ENCODE measurements at places on chromosomes 1 and 21. TPM values are rescaled to one million over a fixed set of nuclear protein-coding genes. Genes with fewer than 3 reads are reported as not detected.

GRCh38 chr1:214808845-214809460, 206.0 kb downstream of the CENPF start:
- DNase-seq = peak; percentile 54

- peak; percentile 13 for DNase-seq
These were observed 143.5 kb downstream of the DMRTA2 start for GRCh38 chr1:50279622-50280330.

DNA sequence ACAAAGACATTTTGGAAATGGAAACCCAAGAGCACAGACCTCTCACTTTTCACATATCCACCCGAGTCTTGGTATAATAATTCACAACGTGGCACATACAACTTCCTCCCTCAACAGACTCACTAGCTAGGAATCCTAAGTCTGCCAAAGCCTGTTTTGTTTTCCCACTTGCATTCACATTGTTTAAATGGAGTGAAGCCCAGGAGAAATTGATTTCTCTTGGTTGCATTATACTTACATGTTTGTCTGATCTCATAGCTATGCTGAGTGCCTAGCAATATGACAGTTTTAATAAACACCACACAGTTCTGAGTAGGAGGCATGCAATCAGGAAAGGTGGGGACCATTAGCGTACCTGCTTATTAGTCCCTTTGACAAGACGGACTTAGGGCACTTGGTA, 348.6 kb upstream of the ADGRL4 start:
- peak; percentile 19 for DNase-seq

GRCh38 chr1:241706257-241706656, 54.2 kb downstream of the WDR64 start:
- peak; percentile 33 for DNase-seq

DNA sequence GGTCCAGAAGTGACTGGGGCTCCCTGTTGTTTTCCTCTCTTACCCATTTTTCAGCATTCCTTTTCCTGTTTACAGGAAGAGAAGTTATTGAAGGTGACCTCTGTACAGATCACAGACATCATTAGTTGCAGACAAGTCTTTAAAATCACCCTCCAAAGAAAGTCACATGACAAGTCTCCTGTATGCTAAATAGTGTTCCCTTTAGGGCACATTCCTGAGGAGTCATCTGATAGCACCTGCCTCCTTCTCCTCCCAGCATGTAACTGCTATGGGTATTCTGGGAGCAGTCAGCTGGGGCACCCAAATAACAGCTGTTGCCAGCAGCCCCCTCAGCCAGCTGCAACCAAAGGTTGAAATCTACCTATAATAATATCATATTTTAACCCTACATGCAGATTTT, 200.6 kb downstream of the PTGER3 start:
- no peak for DNase-seq

- peak; percentile 52 for DNase-seq
These were observed 111.9 kb upstream of the L1TD1 start for GRCh38 chr1:62082456-62083363.

- DNase-seq = no peak
These were observed 74.2 kb upstream of the NEK7 start for GRCh38 chr1:198082576-198082975.

GRCh38 chr1:238927899-238928298, 458.5 kb upstream of the CHRM3 start:
- DNase-seq = no peak

- DNase-seq = peak; percentile 29
These were observed 898.6 kb downstream of the AMY1C start for GRCh38 chr1:104648269-104648691.

- no peak for DNase-seq
These were observed 228.3 kb upstream of the PKN2 start for GRCh38 chr1:88455621-88456256.

DNA sequence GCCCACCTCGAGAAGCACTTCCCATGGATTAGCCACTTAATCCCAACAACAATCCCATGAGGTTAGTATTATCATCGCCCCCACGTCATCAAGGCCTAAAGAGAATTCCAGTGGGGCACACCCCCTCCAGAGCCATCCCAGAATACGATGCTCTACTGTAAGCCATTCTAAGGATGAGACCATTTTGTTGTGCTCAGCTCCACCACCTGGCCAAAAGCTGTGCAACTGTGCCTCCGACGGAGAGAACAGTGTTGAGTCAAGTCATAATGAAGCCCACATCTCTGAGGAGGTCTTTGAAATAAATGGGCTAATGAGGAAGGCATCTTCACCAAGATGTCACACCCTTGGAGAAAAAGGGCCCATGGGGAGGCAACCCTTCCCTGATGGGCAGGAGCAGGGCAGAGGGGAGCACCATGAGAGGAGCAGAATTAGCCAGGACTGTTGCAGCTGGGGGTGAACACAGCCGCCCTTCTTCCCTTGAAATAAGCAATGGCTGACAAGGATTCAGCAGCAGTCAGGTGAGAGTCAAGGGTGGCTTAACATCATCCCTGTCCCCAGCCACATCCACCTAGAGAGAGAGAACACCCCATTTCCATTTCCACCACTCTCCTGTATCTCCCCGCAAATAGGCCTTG, 14.6 kb downstream of the SYF2 start:
- DNase-seq = no peak

DNA sequence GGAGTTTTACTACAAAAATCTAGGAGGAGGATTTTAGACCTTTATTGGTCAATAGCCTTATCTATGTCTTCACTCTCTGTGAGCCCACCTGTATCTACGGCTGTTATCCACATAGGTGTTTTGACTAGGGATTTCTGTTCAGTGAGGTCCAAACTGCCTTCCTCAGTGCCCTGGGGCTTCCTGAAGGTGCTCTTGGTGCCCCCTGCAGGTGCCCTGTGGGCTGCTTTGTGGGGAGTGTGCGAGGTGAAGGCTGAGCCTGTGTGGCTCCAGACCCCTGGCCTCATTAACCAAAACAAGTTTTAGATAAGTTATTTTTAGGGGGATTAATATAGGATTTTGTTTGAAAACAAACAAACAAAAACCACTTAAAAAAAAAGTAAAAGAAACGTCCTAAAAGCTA, 122.5 kb downstream of the KIF26B start:
- DNase-seq = no peak

GRCh38 chr1:43947874-43948437, 1.2 kb downstream of the IPO13 start:
- DNase-seq = no peak

DNA sequence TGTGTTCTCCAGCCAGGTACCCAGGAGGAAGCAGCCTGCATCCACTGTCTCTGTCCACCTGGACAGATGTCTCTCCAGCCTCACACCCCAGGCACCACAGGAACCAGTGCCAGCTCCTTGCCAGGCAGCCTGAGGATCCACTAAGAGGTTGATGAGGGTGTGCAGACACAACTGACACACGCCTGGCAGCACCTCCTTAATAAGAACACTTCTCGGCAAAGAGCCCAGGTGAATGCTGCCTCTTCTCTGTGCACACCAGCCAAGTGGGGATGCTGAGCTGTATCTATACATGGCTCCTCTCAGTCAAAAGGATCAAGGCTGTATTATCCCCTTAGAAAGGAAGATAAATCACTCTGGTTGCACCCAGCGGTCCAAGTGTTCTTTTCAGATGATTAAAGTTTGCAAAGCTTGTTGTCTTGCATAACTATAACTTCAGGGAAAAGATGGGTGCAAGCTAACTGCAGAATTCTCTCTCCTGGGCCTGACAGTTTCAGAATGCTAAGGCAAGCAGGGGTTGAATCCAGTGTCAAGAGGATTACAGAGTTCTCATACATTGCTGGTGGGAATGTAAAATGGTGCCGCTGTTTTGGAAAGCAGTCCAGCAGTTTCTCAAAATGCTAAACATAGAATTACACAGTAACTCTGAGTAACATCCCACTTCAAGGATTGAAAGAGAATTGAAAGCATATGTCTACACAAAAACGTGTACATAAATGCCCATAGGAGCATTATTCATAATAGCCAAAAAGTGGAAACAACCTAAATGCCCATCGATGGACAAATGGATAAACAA, 3.7 kb upstream of the CAPN8 start:
- no peak for DNase-seq

DNA sequence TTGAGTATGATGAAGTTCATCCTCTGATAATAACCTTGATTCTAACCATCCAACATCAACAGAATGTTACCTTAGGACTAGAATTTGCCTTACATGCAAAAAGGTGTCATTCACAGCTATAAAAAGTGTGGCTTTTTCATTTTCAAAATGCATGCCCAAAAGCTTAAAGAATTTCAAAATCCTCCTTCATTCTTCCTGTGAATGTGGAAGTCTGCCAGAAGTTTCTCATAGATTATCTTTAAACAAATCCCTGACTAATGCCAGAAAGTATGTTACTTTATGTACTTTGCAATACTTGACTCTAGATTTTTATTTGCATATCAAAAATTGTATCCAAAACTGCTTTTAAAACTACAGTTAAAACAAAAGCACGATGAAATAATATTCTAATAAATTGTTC, 270.6 kb upstream of the ZRANB2 start:
- peak; percentile 29 for DNase-seq

- no peak for DNase-seq
These were observed 9.8 kb downstream of the DISP1 start for GRCh38 chr1:222824641-222825040.

- DNase-seq = peak; percentile 66
These were observed 9.2 kb upstream of the EVA1C start for GRCh38 chr21:32403201-32403777.

DNA sequence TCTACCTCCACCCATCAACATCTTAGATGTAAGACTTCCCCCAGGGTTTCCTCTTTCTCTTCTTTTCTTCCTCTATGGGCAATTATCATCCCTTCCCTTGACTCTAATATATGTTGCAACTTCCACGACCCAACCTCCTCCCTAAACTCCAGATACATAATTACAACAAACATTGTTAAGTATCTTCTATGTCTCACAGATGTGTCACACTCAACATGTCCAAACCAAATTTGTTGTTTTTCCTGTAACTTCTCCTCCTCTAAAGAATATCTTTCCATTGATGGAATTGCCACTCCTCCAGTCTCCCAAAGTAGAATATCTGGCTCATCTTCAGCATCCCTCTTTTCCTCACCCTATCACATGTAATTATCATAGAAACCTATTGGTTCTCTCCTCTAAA, 314.2 kb downstream of the RWDD3 start:
- DNase-seq = no peak

GRCh38 chr1:41758500-41758899, 160.2 kb downstream of the HIVEP3 start:
- DNase-seq = no peak

DNA sequence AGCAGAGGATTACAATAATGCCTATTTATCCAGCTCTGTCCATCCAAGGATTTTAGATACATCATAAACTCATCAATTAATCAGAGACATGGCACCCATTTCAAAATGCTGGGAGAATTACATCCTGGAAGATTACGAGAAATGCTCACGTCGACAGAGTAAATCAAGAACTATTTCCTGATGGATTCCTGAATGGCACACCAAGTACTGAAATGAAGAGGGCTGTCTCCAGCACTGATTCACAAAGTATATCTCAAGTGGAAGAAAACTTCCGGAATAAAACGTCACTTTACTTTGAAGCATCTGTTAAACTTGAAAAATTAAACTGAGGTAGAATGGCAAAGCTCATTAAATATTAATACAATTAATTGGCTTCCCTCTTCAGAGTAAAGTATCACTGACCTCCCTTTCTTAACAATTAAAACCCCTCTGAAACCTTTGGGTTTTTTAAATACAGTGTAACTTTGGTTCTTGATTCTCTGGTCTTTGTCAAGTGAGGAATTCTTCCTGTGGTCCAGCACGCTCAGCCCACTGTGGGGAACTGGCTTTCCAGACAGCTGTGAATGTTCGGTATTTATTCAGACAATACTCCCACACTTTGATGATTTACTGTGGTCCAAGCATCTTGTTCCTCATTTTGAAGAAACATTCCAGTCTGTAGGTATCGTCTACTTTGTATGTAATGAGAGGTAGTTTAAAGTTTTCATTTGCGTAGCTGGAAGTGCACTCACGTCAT, 288.0 kb downstream of the NFIA start:
- DNase-seq = no peak

- no peak for DNase-seq
These were observed 16.4 kb upstream of the TNFRSF8 start for GRCh38 chr1:12046749-12047119.

DNA sequence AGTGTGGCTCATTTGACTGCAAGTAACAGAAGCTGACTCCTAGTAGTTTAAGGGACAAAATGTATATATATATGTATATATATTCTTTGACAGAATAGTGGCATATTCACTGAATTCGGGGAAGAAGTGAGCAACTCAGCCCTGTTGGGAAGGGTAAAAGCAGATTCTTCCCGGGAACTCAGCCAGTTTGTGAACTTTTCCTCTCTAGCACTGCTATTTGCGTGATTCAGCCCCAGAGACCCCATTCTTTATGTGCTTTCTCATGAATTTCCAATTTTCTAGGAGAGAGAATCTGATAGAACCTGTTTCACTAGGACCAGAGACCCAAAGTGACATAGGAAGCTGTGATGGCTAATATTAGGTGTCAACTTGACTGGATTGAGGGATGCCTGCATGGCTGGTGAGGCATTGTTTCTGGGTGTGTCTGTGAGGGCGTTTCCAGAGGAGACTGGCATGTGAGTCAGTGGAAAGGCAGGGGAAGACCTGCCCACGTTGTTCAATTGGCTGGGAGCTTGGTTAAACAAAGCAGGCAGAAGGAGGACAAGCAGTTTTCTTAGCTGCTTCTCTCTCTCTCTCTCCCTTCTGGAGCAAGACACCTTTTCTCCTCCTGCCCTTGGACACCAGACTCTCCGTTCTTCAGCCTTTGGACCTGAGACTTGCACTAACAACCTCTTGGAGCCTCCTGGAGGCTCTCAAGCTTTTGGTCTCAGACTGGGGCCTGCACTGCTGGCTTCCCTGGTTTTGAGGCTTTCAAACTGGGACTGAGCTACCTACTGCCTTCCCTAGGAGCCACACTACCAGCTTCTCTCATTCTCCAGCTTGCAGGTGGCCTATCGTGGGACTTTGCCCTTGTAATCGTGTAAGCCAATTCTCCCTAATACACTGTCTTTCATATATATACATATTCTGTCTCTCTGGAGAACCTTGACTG, 93.4 kb upstream of the KCNK1 start:
- DNase-seq = peak; percentile 78

Gene C2CD2
- 21.5 TPM for total RNA-seq

Gene PARK7
- total RNA-seq = 274 TPM

Gene CLDN17
- total RNA-seq = not detected

Gene DENND2C
- 0.21 TPM for total RNA-seq

Gene AK4
- 28.3 TPM for total RNA-seq

Gene PLD5
- 0.33 TPM for total RNA-seq

Gene NMNAT2
- total RNA-seq = 2.4 TPM

Gene SNX7
- 36.1 TPM for total RNA-seq

Gene C1orf159
- total RNA-seq = 17.8 TPM

Gene PCSK9
- 0.03 TPM for total RNA-seq

Gene DRAXIN
- 0.32 TPM for total RNA-seq

Gene AHDC1
- total RNA-seq = 10.3 TPM

Gene AJAP1
- 26.4 TPM for total RNA-seq
